Gastroesophageal sphincter (tissue), 4 donors: ENCODE measurements at places on chromosomes 16 and 17.

GRCh38 chr17:32486701-32487472 lies at the start of gene CDK5R1:
CDK5R1 (plus strand) TSS chr17:32486993; CDS start chr17:32487621, 628 bp downstream.
- ATAC-seq, result peak; percentile 79

GRCh38 chr16:53346-54236 lies at the start of the genes POLR3K and SNRNP25:
POLR3K (minus strand) TSS chr16:53608; CDS start chr16:53586, 22 bp downstream.
SNRNP25 (plus strand) TSS chr16:53828; CDS start chr16:54017, 189 bp downstream.
- ATAC-seq, result peak; percentile 99

- ATAC-seq, result no peak
Observed at GRCh38 chr16:52547004-52547833, at the start of gene TOX3. TOX3 (minus strand) TSS chr16:52547143; CDS start chr16:52546723, 420 bp downstream.

GRCh38 chr17:73622381-73622780 lies 21.9 kb downstream of the SDK2 start:
- no peak for ATAC-seq

GRCh38 chr16:76854234-76854633 lies 336.8 kb upstream of the MON1B start:
- no peak for ATAC-seq

- no peak for ATAC-seq
Observed at GRCh38 chr17:72506773-72507172, 386.0 kb downstream of the SOX9 start.

- ATAC-seq, result no peak
Observed at GRCh38 chr16:57886427-57886826, 84.1 kb upstream of the KIFC3 start.

DNA sequence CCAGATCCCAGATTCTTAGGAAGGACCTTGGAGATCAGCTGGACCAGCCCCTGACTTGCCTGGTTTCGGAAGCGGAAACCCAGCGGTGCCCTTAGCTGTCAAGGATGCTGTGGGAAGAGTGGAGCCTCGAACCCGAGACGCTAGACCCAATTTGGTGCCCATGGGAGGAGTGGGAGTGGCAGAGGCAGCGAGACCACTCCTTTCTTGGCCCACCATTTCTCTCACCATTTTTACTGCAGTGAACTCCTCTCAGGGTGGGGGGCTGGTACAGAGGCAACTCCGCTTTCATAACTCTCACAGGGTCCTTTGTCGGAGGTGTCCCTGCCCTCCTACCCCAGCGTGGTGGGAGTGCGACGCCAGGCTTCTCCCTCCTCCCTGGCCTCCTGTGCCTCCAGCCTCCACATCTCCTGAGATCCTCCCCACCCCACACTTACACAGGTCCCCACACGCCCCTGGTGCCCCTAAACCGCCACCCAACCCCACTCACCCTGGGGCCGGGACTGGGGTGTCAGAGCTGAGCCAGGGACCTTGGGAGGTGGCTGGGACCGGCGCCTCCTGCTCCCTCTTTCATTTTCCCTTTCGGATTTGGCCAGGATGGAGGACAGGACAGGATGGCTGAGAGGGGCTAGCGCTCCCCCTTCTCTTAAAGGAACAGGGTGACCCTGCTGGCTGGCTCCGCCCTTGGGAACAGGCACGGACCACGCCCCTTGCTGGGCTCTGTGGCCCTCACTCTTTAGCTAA lies at the start of gene GJD3:
GJD3 (minus strand) TSS at position 617 of the 741 bp plus-strand sequence. CDS start 922 bp downstream, outside the sequence.
- no peak for ATAC-seq

GRCh38 chr17:7634384-7634783 lies 4.4 kb downstream of the SHBG start:
- ATAC-seq, result peak; percentile 53

- no peak for ATAC-seq
Observed at GRCh38 chr17:78357177-78357586, 2.7 kb downstream of the SOCS3 start.

- peak; percentile 58 for ATAC-seq
Observed at GRCh38 chr16:86072328-86073102, 173.6 kb downstream of the IRF8 start.

DNA sequence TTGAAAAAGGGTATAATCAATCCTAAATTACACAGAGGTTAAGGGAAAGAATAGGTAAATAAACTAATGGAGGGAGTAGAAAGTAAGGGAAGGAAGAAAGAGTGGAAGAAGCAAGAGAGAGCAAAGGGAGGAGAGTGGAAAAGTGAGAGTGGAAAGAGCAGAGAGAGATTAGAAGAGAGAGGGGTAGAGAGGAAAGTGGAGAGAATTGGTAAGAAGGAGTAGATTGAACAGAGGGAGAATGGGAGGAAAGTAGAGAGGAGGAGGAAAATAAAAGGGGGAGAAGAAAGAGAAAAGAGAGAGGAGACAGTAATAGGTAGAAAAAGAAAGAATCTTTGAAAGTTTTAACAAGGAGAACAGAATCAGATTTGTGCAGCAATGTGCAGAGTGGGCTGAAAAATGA lies 24.9 kb downstream of the TERB1 start:
- ATAC-seq, result no peak

GRCh38 chr16:86619239-86619794 lies 41.0 kb downstream of the FOXL1 start:
- no peak for ATAC-seq

- no peak for ATAC-seq
Observed at GRCh38 chr16:3171855-3172593, 16.0 kb upstream of the OR1F1 start.

DNA sequence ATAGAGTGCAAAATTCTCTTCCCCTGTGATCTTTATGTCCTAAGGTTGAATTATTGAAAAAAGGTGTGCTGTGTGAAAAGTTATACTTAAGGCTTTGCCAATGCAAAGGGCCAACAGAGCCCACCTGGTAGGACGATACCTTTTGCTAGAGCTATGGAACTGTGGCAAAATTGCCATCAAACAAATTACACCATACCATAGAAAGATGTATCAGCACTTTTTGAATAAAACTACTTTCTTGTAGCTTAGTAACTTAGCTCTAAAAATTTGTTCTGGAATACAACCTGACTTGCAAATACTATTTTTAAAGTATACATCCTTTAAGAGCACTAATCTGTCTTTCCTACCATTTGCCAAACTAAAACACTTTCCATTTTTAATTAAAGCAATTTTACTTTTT lies 147.2 kb upstream of the ERCC4 start:
- ATAC-seq, result no peak

DNA sequence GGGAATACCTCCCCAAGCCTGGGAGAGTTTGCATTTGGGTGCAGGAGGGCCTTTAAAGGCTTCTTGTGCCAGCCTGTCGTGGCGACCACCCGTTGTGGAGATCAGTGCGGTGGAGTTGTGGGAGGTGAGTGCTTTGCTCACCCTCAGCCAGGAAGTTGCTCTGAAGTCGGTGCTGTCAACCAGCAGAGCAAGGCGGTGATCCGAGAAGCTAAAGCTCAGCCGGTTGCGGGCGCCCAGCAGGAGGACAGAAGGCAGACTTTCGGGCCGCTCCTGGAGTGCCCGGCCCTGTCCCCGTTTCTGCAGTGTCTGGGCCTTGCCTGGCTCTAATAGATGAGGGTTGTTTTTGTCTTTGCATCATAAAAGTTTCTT lies 1.4 kb downstream of the UBE2I start:
- ATAC-seq, result no peak

- ATAC-seq, result peak; percentile 6
Observed at GRCh38 chr17:17109907-17110306, 67.7 kb downstream of the MPRIP start.

- ATAC-seq, result no peak
Observed at GRCh38 chr16:86565181-86565631, 1.4 kb upstream of the FOXC2 start.

- no peak for ATAC-seq
Observed at GRCh38 chr16:31572821-31573220, 45.1 kb downstream of the AHSP start.

GRCh38 chr17:39671651-39672521 lies 3.6 kb downstream of the PNMT start:
- no peak for ATAC-seq

DNA sequence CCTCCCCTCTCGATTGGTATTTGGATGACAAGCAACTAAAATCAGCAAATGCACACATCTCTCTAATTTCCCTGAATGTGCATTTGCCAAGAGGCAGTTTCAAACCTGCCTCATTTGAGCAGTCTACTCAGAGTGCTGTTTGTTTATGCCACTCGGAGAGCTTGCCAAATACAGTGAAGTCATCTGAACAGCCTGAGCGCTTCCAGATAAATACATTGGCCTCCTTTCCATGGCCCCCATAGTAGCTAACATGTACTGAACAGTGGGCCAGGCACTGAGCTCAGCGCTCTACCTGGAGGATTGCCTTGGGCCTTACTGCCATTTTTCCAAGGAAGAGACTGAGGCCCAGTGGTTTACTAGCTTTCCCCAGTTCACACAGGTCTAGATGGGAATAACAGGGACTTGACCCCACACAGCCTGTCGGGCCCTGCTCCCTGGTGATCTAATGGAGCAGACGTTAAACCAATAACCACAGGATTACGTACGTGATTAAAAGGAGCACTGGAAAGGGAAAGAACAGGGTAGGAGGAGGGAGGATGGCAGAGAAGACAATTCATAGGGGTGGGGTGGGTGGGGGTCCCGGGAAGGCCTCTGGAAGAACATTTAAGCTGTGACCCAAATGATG lies 18.7 kb upstream of the ANKRD40CL start:
- peak; percentile 55 for ATAC-seq

DNA sequence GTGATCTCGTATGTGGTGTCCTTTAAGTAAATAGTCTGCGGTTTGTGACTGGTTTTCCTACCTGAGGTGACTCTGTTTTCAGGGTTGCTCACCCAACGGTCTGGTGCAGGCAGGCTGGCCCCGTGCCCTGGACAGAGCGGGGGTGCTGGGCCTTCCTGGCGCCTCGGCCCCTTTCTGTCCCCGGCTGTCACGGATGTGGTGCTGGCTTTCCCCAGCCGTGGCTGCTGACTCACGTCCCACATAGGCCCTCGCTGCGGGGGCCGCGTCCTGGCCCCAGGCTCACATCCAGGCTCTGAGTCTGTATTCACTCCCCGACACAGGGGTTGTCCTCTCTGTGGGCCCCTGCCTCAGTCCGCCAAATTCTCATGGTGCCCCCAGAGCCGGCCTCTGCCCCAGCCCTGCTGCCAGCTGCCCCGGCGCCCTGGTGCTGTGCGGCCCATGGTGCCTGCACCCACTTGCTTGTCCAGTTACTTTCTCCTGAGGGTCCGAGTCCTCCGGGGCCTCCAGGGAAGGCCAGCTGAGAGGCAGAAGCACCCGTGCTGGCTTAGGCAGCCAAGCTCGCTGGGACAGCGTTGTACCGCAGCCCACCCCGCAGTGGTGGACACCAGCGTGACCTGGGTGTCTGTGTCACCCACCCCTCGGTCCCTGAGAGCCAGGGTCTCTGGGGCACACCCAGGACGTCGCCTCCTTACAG lies 5.9 kb downstream of the CHMP6 start:
- ATAC-seq, result no peak

DNA sequence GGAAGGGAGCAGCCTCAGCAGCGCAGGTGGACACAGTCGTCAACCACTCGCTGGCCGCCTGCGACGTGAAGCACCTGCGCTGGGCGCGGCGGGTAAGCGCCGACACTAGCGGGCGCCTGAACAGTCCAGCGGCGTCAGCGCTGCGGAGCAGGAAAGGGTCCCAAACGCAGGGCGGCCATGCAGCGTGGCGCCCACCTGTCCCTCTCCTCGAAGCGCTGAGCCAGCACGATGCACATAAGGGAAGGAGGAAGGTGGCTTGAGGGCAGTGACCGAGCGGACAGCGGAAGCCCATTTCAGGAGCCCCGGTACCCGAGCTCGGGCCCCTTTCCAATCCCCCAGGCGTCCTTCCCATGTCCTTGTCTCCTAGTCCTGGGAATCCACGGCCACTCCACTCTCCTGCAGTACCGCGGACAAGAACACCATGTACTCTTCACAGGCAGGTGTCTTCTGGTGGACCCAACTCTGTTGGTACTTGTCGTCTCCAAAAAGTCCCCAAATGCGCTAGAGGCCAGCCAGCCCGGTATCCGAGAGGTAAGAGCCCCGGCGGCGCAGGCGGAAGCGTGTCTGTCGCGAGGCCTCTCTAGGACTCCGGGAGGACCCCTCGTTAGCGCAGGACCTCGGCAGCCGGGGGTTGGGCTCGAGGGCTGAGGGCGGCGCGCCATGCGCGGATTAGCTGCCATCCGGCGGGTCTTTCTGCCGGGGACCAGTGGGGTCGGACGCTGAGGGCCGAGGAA lies 14.4 kb downstream of the ZNF232 start:
- peak; percentile 78 for ATAC-seq

- ATAC-seq, result no peak
Observed at GRCh38 chr16:82005027-82005830, 6.0 kb downstream of the SDR42E1 start.

GRCh38 chr16:89354325-89354724 lies 136.0 kb downstream of the ANKRD11 start:
- ATAC-seq, result no peak

GRCh38 chr16:14958970-14959369 lies 15.9 kb upstream of the PDXDC1 start:
- ATAC-seq, result no peak

DNA sequence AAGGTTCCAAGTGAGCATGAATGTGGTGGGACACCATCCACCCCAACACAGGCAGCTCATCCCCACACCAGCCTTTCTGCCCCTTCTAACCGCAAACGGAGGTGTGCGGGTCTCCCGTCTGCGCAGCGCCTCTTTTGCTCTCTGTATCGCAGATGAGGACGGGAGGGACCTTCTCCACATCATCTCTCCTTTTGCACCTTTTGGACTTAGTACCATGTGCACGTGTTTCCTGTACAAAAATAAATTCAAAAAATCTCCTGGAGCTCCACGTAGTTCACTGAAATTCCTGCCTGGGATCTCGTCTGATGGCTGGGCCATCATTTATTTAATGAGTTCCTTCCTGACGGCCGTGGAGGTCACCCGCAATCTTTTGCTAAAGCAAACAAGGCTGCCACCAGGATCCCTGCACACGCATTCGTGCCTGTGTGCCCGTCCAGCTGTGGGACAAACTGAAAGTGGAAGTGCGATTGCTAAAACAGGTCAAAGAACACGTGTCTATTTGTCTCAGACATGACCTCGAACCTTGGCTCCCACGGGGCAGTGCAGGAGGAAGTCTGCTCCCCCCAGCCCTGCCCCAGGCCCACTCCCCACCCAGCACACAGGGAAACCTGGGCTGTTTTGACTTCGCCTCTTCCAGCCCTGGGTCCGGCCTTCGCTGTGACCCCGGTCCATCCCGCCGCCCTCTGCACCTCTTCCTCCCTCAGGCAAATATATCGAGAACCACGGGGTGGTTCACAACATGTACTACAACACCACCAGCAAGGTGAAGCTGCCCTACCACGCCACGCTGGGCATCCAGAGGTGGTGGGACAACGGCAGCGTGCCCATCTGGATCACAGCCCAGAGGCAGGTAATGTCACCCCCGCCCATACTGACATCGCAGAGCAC lies 2.3 kb downstream of the ENPP7 start:
- no peak for ATAC-seq

DNA sequence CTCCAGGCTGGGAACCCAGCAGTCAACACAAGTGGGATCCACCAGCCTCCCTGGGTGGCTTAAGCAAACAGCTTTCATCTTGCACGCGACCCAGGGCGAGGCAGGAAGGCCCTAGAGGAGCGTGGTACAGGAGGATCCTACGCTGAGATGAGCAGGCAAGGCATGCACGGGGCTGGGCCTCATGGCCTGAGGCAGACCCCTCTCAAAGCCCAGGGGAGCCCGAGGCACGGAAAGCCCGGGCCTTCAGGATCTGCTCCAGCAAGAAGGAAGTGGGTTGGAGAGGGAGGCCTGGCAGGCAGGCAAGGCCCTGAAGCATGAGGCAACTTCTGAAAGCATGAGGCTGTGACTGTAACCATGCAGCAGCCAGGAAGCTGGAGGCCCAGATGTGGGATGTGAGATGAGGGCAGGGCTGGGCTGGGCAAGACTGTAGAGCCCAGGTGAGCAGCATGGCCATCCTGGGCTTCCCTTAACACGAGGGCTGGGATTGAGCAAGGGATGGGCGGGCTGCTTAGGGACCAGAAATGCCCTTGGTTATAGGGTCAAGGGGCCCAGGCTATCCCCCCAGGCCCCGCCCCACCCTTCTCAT lies 338.7 kb downstream of the C16orf95 start:
- no peak for ATAC-seq
